Lower leg skin (tissue), 4 donors: ENCODE measurements at places on chromosomes 11 and 22.

GRCh38 chr11:31001427-31001826 is 368.1 kb downstream of the DCDC1 start:
- DNase-seq: no peak

- no peak for DNase-seq
Measured at GRCh38 chr11:116828632-116829524, 829 bp upstream of the APOC3 start.

GRCh38 chr11:79087238-79087960 is 353.4 kb downstream of the TENM4 start:
- no peak for DNase-seq

- DNase-seq: no peak
Measured at GRCh38 chr11:65069217-65069616, 10.9 kb upstream of the NAALADL1 start.
